ENCODE measurements at places on chromosomes 2 and 18.

DNA sequence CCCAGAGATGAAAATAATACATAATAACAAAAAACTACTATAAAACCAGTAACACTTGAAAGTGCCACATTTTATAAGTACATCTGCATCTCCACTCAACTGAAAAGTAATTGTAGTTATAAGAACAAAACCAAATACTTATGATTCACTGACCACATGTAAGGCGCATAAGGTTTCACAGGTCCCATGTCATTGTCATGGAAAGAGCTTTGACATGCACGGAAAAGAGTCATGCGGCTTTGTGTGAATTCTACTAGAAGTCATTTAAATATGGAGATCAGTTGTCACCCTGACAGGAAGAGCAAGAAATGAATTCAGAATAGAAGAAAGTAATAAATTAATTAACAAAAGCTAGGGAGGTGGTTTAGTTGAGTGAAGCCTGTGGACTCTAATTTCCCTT lies 459.1 kb downstream of the CDH2 start:
- DNase-seq: peak; percentile 37

- no peak for DNase-seq
Observed at GRCh38 chr18:78861706-78862105, 117.9 kb upstream of the SALL3 start.

DNA sequence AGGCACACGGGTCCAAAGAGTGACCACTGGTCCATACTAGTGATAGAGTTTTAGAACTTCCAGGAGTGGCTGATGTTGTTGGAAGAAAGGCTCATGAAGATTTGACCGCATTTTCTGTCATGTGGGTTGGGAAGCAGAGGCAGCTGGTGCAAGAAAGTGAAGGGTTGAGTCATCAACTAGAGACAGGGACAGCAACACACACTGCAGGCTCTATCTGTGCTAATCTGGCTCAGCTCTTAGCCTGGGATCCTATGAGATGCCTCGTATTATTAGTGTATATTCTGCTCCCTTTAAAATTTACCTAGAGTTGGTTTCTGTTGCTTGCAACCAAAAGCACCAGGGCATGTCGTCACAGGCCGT lies 2.5 kb upstream of the SH3RF3 start:
- DNase-seq: peak; percentile 80

DNA sequence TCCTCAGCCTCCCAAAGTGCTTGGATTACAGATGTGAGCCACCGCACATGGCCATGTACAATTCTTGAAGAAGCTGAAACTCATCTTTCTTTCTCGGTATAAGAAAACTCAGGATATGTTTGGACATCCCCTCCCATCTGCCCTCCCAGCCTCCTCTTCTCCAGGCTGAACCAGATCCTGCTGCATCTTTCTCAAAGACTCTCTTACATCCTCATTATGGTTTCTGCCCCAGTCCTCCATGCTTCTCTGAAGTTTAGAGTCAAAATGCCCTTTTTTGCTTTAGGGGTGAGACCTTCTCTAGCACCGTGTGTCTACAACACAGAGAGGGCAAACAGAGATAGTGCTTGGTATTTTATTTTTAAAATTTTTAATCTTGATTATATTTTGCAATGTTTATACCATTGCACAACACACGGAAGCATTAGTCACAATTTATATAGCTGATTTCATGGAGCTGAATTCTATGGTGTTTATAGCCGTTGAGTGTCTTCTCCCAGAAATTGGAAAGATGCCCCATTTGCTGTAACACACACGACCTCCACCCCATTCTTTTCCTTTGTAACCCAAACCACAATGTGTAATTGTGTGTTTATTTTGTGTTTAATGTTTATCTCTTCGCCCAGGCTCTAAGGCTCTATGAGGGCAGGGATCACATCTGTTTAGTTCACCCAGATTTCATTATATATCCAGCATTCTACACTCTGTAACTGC lies 206.0 kb upstream of the TNP1 start:
- peak; percentile 40 for DNase-seq

DNA sequence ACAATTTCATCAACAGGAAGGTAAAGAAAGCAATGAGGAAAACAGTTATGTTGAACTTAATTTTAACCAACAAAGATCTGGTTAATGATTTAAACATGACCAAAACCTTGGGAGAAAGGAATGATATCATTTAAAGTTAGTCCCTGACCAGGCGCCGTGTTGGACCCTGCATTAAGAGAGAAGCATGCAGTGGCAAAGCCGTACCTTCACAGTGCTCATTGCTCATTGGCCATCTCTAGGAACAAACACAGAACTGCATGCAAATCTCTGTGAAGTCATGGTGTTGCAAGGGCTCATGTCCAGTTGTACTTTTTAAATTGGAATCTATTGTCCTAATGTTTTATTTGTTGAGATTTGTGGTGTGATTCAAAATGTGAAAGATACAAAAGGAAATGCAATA lies 12.0 kb upstream of the SRBD1 start:
- no peak for DNase-seq

GRCh38 chr2:58895857-58896256 lies 654.7 kb upstream of the FANCL start:
- no peak for DNase-seq

- peak; percentile 29 for DNase-seq
Observed at GRCh38 chr2:237923481-237924163, 43.2 kb upstream of the UBE2F start.

All from DMS53 (cell line).